ENCODE measurements at places on chromosomes 16 and 17.

GRCh38 chr17:40916366-40916765, 21.1 kb downstream of the KRT23 start:
- DNase-seq, result no peak

DNA sequence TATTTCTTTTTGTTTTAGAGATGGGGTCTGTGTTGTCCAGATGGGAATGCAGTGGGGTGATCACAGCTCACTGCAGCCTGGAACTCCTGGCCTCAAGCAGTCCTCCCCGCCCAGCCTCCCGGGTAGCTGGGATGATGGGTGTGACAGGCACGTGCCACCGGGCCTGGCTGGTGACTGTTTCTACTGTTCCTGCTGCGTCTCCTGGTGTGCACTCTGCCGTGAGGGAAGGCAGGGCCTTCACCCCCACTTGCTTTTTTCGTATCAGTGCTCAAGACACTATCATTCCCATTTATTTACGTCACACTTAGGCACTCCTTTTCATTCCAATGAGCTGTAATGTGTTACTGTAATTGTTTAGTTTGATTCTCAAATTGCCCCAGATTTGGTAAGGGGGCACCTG, 25.3 kb upstream of the PVALEF start:
- no peak for DNase-seq

DNA sequence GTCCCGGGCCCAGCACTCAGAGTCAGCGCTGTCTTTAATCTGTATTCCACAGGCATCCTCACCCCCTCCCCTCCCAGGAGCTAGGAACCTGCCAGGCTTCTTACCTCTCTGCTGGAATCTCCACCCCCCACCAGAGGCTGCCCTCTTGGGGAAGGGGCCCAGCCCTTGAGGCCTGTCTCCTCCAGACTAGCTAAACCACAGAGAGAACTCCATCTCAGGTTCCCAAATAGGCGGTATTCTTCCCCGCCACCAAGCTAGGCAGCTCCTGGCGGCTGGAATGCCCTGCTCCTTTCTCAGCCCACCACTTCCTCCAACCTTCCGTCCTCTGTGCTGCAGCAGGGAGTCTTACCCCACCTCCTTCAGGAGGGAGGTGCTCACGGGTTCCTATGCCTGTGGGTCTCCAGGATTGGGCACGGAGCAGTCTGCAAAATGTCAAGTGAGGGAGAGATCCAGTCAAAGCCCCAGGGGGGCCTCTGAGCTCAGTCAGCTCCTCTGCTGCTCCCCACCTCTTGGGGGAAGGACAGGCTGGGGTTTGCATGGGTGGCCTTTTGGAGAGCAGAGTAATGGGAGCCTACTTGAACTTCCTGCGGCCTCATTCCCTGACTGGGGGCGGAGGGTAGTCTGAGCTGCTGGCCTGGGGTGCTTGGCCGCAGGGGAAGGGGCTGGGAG, 55.7 kb downstream of the SREBF1 start:
- no peak for DNase-seq

GRCh38 chr17:9932491-9932890, 27.4 kb upstream of the RCVRN start:
- no peak for DNase-seq

- no peak for DNase-seq
These were observed 16.2 kb upstream of the ALOX15 start for GRCh38 chr17:4657678-4658077.

DNA sequence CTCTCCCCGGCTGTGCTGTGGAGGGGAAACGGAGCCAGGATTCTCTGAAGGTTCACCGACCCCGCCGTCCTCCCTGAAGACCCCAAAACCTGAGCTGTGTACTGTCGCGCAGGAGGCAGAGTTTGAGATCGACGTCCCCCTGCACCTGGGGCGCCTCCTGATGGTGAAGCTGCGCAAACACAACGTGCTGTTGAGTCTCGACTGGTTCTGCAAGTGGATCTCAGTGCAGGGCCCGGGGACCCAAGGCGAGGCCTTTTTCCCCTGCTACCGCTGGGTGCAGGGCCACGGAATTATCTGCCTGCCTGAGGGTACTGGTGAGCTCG, 62.6 kb upstream of the TEKT1 start:
- no peak for DNase-seq

DNA sequence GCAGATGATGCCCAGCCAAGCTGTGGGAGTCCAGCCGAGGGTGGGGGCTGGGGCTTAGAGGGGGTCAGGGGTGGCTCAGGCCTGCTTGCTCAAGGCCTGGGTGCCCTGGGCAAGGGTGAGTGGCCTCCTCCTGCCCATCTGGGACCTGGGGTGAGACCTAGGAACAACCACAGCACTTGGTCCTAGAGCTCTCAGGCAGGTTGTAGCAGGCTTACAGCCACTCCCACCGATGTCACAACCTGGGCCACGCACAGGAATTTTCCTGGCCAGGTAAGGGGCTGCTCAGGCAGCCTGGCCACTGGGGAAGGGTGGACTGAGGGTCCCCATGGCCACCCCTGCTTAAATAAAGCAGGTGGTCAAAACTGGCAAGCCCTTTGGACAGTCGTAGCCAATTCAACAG, 6.3 kb upstream of the SREBF1 start:
- no peak for DNase-seq

DNA sequence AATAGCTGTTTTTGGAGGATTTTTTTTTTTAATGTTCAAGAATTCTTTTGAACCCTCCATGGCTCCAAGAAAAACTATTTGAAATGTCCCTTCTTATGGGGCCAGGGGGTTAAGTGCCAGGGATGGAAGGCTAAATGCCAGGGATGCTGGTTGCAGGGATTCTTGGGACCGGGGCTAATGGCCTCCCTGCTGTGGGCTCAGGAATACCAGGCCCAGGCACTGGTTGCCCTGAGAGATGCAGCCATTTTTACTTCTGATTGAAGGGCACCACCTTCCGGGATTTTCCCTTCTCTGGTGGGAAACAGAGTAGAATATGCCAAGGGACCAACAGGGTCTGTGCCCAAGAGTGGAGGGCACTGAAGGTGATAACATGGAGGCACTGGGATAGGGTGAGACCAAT, 10.9 kb upstream of the KAT7 start:
- DNase-seq, result no peak

- DNase-seq, result no peak
These were observed 151.5 kb downstream of the LGALS9B start for GRCh38 chr17:20315821-20316220.

DNA sequence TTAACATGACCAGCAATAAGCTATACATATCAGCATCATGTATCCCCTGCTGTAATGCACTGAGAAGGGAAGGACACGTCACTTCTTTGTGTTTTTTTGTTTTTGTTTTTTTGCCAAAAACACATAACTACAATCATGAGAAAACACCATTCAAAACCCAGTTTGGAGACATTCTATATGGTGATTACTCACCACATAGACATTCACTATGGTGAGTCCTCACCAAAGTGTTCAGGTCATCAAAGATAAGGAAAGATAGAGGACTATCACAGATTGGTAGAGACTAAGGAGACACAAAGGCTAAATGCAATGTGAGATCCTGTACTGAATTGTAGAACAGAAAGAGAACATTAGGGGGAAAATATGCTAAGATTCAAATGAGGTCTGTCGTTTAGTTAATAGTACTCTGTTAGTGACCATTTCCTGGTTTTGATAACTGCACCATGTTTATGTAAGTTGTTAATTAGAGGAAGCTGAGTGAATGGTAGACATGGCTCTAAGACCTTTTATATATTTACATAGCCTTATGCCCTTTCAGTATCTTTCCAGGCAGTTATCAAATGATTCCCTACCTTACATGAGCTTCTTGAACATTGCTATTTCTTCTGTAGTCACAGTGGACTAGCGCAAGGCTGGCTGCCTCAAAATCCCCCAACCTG, 46.6 kb downstream of the PIK3R5 start:
- no peak for DNase-seq

GRCh38 chr16:84559311-84559932, 55.0 kb upstream of the MEAK7 start:
- DNase-seq, result no peak

GRCh38 chr16:68496689-68497088, 42.4 kb upstream of the ZFP90 start:
- no peak for DNase-seq

DNA sequence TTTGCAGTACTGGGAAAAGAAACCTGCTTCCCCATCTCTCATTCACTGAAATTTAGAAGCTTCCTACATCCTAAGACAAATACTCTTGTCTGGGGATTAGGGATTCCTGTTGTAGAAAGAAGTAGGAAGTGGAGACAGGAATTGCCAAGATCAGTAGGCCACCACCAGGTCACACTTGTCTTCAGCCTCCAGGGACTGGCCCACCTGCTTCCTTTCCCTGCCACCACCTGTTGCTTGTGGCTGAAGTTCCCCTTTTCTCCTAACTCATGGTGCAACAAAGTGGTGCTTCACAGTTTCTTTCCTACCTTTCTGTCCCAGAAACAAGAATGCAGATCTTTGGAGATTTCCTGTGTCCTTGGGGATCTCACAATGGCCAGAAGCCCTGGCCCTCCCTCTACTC, 82.4 kb downstream of the WNT3 start:
- no peak for DNase-seq

DNA sequence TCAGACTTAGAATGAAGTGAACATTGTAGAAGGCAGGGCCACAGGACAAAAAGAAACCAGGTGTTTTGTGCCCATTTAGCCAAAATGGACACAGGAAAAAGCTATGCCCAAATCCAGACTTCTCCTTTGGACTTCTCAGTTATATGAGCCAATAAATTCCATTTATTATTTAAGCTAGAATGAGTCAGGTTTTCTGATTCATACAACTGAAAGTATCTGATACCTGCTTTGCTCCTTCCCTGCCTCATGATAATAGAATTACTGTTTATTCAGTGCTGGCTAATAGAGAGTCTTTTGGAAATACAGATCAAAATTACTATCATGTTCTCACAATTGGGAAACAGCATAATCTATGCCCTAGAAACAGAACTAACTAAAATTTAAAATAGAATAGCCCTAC, 8.7 kb upstream of the CPD start:
- DNase-seq, result no peak

DNA sequence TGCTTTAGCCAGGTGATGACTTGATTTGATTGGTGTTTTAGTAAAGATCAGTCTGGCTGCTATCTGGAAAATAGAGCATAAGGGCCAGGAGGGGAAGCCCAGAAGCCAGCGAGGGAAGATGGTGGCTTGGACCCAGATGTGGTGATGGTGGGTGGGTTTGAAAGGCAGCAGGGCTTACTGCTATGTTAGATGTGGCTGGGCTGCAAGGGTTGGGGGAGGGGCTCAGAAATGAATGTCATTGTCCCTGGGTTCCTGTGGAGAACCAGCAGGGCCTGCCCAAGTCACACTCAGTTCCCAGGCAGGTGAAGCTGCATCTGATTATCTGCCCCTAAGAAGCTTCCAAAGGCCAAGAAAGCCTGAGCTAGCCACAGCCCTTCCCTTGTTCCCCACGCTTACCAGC, 71.7 kb upstream of the BRD7 start:
- DNase-seq, result no peak

GRCh38 chr17:30351735-30352134, 17.9 kb upstream of the TMIGD1 start:
- no peak for DNase-seq

Data from stimulated activated CD4-positive, alpha-beta T cell treated with anti-CD3 and anti-CD28 coated beads, Interleukin-4, amount 100 ng/mL, for 4 hours (primary cell).